ENCODE measurements at places on chromosomes 5 and 9.
A peak's percentile ranks its signal among the peaks of the same experiment; 100 is the strongest.

GRCh38 chr5:80874162-80874561, 86.0 kb upstream of the RASGRF2 start:
- no peak for DNase-seq

GRCh38 chr9:83514767-83515166, 23.4 kb downstream of the FRMD3 start:
- no peak for DNase-seq

DNA sequence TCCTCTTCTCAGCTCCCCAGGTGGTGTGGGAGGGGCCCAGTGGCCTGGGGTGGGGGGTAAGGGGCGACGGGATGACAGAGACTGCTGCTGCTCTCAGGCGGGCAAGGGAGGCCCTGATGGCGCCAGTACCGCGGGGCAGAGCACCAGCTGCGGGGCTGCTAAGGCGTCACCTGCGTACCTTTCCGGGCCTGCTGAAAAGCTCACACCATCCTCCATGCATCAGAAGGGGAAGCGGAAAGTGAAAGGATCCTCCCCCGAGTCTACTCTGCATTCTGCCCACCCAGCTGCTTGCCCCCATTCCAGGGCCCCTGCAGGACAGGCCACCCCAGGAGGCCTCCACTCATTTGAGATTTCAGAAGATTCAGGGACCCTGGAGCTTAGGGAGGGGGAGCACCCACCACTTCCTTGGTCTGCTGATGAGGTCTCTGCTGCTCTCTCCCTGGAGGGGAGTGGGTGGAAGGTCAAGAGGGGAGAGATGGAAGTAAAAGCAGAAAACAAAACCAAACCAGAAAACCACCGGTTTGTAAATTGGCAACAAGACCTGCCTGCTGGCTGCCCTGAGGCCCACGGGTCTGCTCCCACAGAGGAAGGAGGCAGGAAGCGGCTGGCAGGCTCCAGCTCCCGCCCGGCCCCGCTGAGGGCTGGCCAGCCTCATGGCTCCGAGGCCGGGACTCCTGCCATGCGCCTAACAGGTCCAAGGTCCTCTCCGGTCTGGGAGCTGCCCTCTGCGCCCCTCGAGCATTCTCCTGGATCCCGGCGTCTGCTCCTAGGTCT, 33.6 kb downstream of the PRRT1B start:
- DNase-seq, result peak; percentile 81

DNA sequence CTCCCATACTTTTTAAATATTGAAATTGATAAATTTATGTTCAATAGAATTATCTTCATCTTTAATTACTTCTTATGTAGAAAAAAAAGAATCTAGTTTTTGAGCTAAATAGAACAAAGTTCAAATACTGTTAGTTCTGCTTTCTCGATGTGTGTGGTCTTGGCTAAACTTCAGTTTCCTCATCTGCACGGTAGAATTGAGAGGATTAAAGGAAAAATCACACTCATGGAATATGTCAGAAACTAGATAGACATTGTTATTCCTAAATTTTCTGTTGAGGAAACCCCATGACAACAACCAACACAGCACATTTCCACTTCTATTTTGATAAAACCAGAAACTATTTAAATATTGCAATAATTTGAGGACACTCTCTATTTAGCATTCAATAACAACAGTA, 100.3 kb downstream of the MUSK start:
- DNase-seq, result no peak

DNA sequence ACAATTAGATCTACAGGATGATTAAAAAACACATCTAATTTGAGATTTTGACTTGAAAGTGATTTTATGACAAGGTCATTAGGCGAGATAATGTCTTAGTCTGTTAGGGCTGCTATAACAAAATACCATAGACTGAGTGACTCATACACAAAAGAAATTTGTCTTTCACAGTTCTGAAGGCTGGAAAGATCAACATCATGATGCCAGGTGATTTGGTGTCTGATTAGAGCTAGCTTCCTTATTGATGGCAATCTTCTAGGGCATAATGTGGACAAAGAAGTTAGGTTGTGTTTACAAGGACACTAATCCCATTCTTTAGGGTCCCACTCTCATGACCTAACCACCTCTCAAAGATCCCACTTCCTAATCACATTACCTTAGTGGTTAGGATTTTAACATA, 256.7 kb downstream of the TUSC1 start:
- DNase-seq, result no peak

- DNase-seq, result no peak
These were observed 45.4 kb upstream of the LIFR start for GRCh38 chr5:38601863-38602298.

DNA sequence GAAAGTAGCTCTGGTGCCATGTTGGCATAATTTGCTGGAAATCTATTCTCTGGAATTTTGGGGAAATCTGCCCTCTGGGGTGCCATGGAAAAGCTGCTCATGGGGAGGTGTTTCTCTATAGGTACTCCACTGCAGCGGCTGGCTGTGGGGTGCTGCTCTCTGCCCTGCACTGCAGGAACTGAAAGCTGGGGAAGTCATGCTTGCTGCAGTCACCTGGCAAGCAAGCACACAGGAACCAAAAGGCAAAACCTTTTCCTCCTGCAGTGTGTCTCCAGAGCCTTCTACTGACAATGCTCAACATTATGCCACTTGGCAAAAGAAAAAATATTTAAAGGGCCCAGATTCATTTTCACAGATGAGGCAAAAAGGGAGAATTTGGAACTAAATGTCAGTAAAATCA, 25.8 kb upstream of the CARNMT1 start:
- no peak for DNase-seq
